CD4-positive, alpha-beta T cell treated with Interferon alpha-2 for 1 hour (primary cell): ENCODE measurements at places on chromosomes 2 and 18.

- no peak for DNase-seq
These were observed 99.0 kb upstream of the CTDP1 start for GRCh38 chr18:79580498-79581171.

DNA sequence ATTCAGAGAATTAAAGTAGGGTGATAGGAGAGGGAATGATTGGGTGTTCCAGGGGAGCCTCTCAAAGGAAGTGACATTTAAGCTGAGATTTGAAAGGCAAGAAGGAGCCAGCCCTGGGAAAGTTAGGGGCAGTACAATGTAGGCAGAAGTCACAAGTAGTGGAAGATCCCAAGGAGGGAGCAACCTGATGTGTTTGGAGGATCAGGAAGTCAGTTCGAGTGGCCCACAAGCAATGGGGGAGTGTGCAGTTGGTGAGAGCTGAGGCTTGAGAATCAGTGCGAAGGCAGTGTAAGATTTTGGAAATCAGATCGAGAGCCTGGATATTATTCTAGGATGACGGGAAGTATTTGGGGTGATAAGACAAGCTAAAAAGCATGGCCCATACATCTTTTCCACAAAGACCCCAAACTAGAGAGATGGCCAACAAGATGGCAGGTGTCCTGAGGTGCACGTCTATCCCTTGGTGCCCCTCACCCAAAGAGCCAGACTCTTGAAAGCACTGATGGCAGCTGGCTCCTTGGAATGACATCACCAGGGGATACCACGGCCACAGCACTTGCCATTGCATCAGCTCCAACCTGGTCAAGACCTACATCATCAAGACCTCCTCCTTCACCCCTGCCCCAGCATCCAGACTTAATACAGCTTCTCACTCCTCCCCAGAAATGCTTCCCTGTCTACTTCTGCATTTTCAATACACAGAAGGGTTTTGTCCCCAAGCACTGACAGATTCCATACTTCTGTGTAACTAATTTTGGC lies 127.3 kb downstream of the BCL2 start:
- DNase-seq = no peak

- DNase-seq = no peak
These were observed 120.0 kb upstream of the FSIP2 start for GRCh38 chr2:185618625-185619024.

- no peak for DNase-seq
These were observed 81.7 kb downstream of the ARHGEF4 start for GRCh38 chr2:130918393-130918792.

DNA sequence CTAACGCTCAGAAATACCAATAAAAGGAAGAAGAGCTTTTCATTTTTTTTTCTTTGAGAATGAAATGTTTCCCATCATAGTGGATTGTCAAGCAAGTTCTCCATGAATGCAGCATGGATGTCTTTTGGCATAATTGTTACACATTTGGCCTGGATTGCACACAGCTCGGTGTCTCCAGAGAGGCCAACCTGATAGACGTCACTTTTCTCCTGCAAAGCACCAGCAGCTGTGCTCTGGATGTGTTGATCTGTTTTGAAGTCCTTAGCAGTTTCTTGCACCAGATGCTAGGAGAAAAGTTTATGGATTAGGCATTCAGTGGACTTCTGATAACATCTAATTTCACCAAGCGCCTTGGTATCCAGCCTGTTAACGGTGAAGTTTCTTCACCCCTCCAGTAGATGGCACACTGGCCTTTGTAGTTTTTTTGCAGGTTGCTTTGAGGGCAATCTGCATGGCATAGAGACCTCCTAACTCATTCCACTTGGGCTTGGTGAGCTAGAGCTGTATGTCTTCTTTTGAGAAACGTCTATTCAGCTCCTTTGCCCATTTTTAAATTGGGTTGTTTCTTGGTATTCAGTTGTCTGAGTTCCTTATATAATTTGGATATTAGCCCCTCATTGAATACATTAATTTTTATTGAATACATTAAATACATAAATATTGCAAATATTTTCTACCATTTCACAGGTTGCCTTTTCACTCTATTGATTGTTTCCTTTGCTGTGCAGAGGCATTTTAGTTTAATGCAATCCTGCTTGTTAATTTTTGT lies 59.7 kb downstream of the PTH2R start:
- peak; percentile 9 for DNase-seq

DNA sequence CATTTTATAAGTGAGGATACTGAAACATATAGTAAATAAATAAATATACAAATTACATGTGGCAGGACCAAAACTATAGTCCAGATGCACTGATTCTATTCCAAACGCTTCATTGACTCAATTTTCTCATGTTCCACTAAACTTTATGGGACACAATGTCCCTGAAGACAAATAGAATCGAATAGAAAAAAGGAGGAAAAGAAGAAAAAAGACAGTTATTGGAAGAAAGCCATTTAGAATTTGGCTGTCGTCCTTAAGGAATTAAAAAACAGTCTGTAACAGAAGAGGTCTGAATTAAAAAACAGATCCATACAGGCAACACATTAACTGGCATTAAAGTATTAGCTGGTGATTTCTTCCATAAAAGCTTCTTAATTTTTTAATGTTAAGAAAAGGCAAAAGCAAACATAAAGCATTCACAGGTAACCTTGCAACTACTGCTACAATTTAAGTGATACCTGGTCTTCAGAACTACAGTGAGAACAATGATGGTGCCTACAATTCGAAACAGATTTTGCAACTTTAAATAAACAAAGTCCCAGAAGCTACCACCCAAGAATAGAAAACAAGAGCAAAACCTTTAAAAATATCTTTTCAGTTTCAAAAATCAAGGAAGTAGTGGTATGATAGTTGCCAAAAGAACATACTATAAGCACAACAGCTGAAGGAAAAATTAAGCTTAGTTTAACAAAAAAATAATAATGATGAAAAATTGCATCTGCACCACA lies 17.4 kb upstream of the CHAC2 start:
- DNase-seq = no peak

DNA sequence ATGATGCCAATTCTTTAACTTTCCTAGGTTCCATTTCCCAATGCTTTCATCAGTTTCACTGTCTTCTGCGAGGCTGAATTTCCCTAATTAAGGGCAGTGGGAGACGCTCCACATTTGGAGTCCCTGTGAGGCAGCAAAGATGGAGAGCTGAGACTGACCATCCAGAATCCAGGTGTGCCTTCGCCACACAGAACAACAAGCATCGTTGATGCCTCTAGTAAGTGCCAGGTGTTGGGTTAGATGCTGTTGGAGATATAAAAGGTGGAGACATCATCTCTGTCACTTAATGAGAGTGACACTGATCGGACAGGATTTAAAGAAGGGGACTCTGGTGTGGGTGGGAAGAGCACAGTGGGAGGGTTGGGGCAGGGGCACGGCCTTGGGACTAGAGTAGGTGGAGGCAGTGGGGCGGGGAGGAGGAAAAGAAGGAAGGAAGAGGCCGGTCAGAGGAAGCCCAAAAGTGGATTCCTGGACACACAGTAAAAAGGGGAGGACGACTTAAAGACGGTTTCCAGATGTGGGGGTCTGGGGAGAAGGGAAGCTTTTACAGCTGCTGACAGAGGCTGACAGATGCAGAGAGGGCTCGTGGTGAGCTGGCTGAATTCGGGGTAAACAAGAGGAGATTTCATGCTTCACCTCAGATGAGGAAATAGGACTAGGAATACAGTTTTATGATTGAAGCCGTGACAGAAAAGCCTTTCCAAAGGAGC lies 113.0 kb downstream of the BCL2 start:
- DNase-seq = no peak

- no peak for DNase-seq
These were observed 489.6 kb downstream of the PTPRM start for GRCh38 chr18:8056723-8057122.

DNA sequence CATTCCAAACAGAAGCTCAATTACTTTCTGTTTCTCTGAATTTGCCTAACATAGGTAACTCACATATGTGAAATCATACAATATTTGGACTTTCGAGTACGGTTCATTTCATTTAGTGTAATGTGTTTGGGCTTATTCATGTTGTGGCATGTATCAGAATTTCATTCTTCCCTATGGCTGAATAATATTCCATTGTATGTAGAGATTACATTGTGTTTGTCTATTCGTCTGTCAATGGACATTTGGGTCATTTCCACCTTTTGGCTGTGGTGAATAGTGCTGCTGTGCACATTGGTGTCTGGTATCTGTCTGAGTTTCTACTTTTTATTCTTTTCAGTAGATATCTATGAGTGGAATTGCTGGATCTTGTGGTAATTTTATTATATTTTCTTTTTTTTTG lies 43.9 kb downstream of the LBH start:
- DNase-seq = no peak

- DNase-seq = no peak
These were observed at the start of gene SLC4A3 for GRCh38 chr2:219627103-219628100. Gene SLC4A3, plus strand, starts transcription at chr2:219627630. Its CDS starts 363 bp downstream, at chr2:219627993.

- peak; percentile 78 for DNase-seq
These were observed 96.8 kb downstream of the UBE2E3 start for GRCh38 chr2:181077128-181077709.

DNA sequence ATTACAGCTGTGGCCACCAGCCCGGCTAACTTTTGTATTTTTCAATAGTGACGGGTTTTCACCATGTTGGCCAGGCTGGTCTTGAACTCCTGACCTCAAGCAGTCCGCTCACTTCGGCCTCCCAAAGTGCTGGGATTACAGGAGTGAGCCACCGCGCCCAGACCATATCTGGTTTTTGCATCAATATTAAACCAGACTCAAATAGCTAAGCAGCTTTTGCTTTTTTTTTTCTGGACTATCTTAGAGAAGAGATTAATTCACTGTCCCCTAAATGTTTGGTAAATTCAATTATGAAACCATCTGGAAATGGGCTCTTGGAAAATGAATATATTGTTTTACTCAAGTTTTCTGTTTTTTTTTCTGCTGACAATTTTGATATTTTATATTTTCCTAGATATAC lies 183.7 kb downstream of the DOK6 start:
- no peak for DNase-seq

- no peak for DNase-seq
These were observed 59.5 kb upstream of the POU3F3 start for GRCh38 chr2:104794441-104794840.

DNA sequence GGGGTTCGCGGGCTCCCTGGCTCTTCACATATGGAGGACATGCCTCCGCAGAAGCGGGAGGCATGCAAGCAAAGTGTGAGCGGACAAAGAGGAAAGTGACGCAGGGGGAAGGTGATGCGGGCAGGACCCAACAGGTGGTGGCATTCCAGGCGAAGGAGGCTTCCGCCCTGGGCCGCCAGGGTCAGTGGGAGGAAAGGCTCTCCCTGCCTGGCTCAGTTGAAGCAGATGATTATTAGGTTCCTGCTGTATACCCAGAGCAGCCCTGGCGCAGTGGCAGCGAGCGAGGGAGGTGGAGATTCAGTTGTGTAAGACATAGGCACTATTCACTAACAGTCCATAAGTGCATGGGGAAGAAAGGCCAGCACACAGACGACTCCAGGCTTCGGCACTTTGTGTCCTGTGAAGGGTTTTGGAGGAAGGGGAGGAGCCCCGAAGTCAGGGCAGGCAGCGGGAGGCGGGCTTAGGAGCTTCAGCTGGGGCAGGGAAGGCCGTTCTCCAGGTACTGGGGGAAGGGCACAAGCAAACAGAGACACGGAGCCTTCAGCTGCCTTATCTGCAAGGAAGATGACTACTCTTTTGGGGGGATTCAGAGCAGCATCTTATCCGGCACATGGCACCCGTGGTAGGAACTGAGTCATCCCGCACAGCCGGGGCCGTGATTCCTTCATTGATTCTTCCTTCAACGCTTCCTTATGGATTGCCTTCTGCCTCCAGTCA lies 89.8 kb downstream of the TGOLN2 start:
- DNase-seq = no peak
